NCI-H524 (cell line): ENCODE measurements at places on chromosomes 6 and 20.

- DNase-seq, result no peak
These were observed 232.4 kb upstream of the FOXQ1 start for GRCh38 chr6:1079525-1079924.

- DNase-seq, result no peak
These were observed 273.9 kb upstream of the RNF217 start for GRCh38 chr6:124688369-124688768.

DNA sequence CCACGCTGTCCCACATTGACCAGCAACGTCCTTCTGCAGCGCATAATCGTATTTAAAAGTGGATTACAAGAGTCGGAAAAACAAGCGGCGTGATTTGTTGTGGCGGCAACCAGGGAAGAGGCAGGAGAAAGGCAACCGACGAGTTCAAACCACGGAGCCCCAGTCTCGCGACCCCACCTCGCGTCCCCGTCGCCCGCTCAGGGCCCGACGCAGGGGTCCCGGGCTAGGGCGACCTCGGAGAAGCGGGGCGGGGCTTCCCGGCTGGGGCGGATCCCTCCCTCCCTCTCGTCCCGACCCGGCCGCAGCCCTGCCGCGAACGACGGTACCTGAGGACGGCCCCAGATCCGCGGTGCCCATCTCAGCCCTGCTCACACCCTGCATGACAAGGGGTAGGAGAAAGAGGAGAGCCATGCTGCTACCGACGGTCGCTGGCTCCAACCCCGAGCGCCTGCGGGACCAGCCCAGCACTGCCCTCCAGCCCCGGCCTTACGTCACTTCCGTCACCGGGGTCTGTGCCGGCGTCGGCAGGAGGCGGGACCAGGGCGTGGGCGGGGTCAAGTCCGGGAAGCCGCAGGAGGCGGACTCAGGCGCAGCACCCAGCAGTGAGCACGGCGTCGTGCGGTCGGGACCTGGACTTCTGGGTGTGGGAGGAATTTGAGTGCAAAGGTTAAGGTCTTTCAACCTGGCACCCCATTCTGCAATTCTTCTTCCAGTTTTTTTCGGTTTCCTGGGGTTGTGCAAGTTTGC lies at the start of gene IFNGR1:
IFNGR1 (minus strand) TSS at position 469 of the 747 bp plus-strand sequence; CDS start at position 411, 58 bp downstream.
- DNase-seq, result peak; percentile 91

GRCh38 chr6:158909938-158910337 lies 90.1 kb downstream of the RSPH3 start:
- DNase-seq, result no peak

- DNase-seq, result no peak
These were observed 262.8 kb downstream of the TMEM242 start for GRCh38 chr6:157060440-157060952.

DNA sequence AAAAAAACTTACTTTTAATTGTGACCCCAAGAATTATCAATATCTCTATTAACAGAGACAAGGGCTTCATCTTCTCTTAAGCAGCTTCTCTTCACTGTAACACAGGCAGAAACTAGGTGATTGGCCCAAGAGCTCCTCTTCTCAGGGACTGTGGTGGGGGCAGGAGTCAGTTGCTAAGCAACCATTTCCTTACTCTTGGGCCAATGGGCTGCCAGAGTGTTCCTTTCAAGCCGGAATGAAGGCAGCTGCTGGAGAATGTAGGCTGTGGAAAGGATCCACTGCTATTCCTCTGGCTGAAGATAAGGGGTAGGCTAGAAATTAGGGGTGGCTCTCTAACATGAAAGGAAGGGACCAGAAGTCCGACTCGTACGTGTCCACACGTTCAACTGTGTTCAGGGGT lies at the start of gene SEL1L2:
SEL1L2 (minus strand) TSS at position 150 of the 400 bp plus-strand sequence; CDS start at position 70, 80 bp downstream.
- peak; percentile 85 for DNase-seq

DNA sequence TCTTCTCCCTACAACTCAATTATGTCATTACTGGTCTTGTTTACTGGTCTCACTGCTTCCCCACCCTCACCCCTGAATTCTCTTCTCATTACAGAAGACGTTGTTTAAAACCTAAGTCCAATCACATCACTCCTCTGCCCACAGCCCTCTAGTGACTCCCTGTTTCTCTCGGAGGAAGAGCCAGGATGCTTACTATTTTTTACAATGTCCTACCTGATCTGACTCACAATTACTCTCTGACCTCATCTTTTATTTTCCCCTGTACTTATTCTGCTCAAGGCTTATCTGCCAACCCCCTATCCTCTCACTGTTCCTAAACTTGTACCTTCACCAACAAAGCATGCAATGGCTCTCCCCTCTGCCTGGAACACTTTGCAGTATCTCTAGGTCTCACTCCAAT lies 400.4 kb upstream of the PTCHD4 start:
- DNase-seq, result no peak

- DNase-seq, result no peak
These were observed 25.3 kb downstream of the BFSP1 start for GRCh38 chr20:17505636-17506517.

GRCh38 chr6:39196673-39197091 lies 32.6 kb downstream of the KCNK5 start:
- DNase-seq, result no peak

DNA sequence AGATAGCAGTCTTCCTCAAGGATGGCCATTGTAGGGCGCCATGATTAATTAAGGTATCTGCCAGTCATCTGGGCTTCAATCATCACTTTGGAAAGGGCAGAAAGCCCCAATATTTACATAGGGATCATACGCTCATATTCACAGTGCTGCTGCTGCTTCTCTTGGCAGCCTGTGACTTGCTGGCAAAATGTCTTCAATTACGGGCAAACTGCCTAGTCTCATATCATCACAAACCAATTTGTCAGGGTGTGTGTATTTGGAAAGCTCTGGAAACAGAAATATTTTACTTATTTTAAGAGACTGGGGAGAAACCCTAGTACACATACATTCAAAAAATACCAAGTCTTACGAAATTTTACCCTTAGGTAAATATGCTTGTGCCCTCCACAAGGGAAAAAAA lies 77.6 kb downstream of the SAMD5 start:
- no peak for DNase-seq

DNA sequence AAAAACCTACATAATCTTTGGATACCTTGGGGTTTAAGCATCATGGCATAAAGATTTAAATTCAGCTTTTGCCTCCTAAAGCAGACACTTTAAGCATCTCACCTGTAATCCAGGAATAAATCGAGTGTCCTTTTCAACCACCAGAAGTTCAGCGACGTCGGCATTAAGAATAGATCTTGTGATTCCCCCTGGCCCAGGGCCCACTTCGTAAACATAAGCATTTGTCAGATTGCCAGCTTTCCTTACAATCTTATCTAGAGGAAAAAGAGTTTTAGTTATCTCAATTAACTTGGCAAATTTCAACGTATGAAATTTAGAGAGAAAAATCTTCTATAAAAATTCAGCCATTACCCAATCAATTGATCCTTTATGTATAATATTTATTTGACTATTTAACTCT lies 3.2 kb downstream of the TFB1M start:
- no peak for DNase-seq

DNA sequence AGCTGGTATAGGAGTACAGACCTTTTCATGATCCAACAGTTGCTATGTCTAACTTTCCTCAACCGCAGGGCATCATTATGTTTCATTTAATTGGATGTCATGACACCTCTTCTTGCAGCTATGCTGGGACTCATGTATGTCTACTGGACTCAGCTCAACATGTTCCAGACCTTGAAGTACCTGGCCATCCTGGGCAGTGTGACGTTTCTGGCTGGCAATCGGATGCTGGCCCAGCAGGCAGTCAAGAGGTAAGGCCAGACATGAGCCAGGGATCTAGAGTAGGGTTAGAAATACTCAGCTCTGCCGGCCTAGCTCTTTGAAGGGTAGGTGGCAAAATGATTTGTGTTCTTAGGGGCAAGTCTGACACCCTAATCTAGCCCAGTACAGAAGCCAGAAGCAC lies 25.2 kb downstream of the GHRH start:
- no peak for DNase-seq

GRCh38 chr6:30655743-30656094 lies 8.8 kb downstream of the C6orf136 start:
- DNase-seq, result no peak

- DNase-seq, result peak; percentile 81
These were observed at the start of gene ZBTB9 for GRCh38 chr6:33454009-33454946. Gene ZBTB9 (plus strand): TSS chr6:33454576. CDS start chr6:33455101, 525 bp downstream.

- DNase-seq, result no peak
These were observed 9.8 kb upstream of the PI3 start for GRCh38 chr20:45164906-45165305.

- no peak for DNase-seq
These were observed 679.8 kb downstream of the EPM2A start for GRCh38 chr6:145055567-145055966.

DNA sequence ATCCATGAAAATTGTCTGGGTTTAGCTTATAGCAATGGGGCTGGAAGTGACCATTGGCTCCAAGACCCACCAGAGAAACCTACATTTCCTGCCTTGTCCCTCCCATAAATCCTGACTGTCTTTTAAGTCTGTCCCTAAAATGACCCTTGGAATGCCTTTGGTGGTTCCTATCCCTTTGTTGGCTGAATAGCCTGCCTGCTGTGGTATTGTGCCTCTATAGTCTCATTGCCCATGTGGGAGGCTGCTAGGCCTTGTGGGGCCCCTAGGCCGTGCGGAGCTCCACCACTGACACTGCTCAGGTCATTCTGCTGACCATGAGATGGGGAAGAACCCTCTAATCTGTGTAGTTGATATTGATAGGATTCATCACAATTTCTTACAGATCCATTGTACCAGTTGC lies 43.3 kb downstream of the SCP2D1 start:
- DNase-seq, result no peak

DNA sequence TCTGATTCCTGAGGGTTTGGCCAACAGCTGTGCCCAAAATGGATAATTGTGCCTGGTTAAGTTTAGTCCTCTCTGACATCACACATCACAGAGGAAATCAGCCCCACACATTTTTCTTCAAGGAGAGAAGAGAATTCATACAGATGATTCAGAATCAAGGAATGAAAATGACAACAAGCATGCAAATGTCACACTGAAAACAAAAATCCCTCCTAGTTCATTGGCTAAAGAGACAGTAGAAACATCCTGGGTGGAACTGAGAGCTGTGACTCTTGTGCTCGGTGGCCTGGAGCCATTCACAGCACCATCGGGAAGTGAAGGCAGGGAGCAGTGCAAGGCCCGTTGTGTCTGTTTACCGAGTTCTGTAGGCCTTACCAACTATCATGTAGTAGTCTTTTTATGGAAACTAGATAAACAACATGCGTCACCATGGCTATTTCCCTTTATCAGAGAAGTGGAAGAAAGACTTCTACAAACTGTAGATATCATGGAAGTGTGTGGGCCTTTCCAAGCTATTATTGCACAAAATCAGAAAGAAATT lies 81.7 kb upstream of the TENT5A start:
- DNase-seq, result no peak

GRCh38 chr6:104728448-104728847 lies 131.3 kb downstream of the HACE1 start:
- DNase-seq, result no peak

GRCh38 chr20:19501476-19502115 lies 256.5 kb upstream of the RIN2 start:
- DNase-seq, result no peak

DNA sequence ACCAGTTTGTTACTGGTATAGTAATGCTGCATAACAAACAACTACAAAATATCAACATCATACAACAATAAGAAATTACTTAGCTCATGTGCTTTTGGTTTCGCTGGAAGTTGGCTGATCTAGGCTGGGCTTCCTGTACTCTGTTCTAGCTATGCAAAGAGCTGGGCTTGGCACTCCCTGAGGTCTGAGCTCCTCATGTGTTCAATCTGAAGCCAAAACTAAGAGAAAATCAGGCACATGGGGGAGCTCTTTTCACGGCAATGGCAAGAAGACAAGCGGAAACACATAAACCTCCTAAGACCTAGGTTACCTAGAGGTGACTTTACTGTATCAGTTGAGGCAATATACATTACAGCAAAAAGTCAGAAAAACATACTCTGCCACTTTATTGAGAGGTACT lies 574.2 kb downstream of the KHDRBS2 start:
- no peak for DNase-seq

- DNase-seq, result no peak
These were observed 152.9 kb downstream of the SOD2 start for GRCh38 chr6:159540152-159540551.

GRCh38 chr6:75600768-75601167 lies 912 bp upstream of the SENP6 start:
- no peak for DNase-seq

- no peak for DNase-seq
These were observed 53.5 kb upstream of the PLCB1 start for GRCh38 chr20:8078528-8078914.

- no peak for DNase-seq
These were observed 12.2 kb downstream of the PRL start for GRCh38 chr6:22284666-22285065.

GRCh38 chr6:57262901-57263694 lies 41.0 kb upstream of the RAB23 start:
- no peak for DNase-seq

GRCh38 chr6:104003803-104004516 lies 855.8 kb downstream of the HACE1 start:
- no peak for DNase-seq

GRCh38 chr6:129875610-129876520 lies 14.8 kb upstream of the TMEM244 start:
- no peak for DNase-seq

- no peak for DNase-seq
These were observed 83.4 kb upstream of the ASF1A start for GRCh38 chr6:118810420-118811027.

DNA sequence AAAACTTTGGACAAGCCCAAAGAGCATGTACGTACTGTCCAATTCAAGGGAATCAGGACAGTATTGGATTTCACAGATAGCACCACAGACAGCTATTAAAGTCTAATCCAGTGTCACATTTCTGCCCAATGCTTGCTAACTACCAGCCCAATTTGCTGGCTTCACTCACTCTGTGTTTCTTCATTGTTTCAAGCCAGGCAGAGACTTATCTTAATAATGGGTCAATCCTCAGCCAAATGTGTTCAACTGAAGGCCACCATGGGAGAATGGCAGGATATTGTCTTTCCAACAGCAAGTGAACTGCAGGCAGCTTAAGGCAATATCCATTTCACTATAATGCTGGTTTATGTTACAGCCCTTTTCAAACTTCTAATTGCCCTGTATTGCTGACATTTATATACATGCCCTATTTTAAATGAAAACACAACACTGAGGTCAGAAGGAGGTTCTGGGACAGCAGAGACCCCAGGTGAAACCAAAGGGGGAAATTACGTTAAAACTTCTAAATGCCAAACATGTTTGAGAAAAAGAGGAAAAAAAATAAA lies 142.1 kb upstream of the RSPO3 start:
- DNase-seq, result peak; percentile 29

GRCh38 chr6:71287038-71287437 lies 1.6 kb upstream of the OGFRL1 start:
- DNase-seq, result peak; percentile 9

- DNase-seq, result no peak
These were observed 294.2 kb upstream of the RSPO3 start for GRCh38 chr6:126824226-126824625.

GRCh38 chr20:25160467-25160866 lies 35.0 kb upstream of the ENTPD6 start:
- no peak for DNase-seq

- no peak for DNase-seq
These were observed 133.7 kb upstream of the TBX18 start for GRCh38 chr6:84897988-84898594.

GRCh38 chr6:131924881-131925474 lies 26.2 kb downstream of the CCN2 start:
- peak; percentile 78 for DNase-seq
